Stimulated activated CD4-positive, alpha-beta T cell treated with anti-CD3 and anti-CD28 coated beads, Interleukin-1b, Interleukin-23, amount 100 ng/mL, for 1 hour (primary cell): ENCODE measurements at places on chromosomes 4 and X.

GRCh38 chrX:5307416-5307815 is 921.3 kb downstream of the NLGN4X start:
- DNase-seq = no peak

DNA sequence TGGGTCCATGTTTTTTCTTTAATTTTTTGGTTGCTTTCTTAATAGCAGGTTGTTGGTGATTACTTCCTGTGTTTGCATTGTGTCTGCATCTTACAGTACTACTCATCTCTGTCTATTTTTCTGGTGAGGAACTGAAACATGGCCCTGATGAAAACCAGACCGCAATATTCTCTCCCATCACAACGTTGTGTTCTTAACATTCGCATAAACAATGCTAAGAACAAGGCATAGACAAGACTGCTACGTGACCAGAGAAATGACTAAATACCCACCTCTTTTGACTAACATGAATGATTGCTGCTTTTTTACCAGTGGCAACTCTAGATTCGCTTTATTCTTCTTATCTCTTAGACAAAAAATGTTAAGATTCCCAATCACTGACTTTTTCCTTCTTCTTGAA is 179.1 kb downstream of the GC start:
- no peak for DNase-seq

DNA sequence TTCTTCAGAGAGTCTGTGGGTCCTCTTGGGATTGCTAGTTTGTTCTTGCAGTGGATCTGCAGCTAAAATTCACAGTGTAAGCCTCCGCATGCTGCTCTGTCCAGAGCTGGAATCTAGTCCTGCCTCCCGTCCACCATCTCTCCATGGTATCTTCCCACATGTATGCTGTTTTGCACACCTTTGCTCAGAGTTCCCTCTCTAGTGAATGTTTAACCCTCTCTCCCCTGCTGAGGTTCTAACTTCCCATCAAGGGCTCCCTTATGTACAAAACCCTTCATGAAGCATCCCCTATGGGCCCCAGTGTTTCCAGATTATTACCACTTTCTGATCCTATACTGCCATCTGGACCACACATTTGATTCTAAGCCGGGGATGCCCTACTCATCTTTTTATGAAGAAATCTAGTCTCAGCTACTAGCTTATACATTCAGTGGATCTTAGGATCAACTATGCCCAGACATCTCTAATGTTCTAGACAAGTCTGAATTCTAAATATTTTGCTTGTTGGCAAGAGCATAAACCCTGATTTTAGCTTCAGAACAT is 157.3 kb downstream of the CPEB2 start:
- DNase-seq = no peak

DNA sequence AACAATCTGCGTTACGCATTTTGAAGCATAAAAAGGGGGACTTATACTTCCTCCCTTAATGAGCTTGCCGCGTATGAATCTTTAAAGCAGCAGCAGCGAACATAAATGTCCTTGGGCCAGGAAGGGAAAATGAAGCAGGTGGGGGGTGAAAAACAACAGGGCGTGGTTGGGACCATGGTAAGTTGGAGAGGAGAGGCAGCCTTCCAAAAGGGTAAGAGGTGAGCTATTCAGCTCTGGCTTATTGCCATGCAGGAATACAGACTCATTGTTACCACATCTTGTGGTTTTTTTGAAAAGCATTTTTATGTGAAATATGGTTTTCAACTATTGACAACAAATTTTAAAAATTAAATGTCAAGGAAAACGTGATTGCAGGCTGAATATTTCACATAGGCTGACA is 710.7 kb upstream of the FAM241A start:
- DNase-seq = no peak

GRCh38 chr4:141786946-141787345 is 150.6 kb downstream of the IL15 start:
- DNase-seq = no peak

DNA sequence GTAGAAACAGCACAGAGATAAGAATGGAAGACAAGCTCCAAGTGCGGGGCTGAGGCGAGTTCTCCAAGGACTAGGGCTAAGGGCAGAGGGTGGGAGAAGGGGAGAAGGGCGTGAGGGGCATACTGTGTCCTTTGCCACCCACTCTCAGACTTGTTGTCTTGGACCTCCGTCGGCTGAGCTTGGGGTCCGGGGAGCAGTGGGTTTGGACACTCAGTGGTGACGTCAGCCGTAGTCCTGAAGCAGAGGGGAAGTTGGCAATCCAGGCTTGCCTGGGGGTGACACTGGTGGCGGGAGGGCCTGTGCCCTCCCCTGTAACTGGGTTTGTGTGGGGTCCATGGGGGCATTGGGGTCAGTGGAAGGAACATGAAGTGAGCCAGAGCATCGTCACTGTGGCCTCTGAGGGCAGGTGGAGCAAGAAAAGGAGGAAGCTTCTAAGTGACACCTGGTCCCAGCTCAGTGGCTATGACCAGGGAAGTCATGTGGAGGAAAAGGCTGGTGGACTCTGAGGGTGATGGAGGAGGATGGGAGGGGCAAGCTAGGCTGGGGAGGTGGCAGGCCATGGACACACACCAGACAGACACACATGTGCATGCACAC is 17.6 kb downstream of the CD99 start:
- DNase-seq = no peak

- no peak for DNase-seq
Observed at GRCh38 chr4:25012655-25013054, 18.1 kb downstream of the LGI2 start.

GRCh38 chr4:108398316-108398715 is 222.1 kb upstream of the RPL34 start:
- DNase-seq = no peak

DNA sequence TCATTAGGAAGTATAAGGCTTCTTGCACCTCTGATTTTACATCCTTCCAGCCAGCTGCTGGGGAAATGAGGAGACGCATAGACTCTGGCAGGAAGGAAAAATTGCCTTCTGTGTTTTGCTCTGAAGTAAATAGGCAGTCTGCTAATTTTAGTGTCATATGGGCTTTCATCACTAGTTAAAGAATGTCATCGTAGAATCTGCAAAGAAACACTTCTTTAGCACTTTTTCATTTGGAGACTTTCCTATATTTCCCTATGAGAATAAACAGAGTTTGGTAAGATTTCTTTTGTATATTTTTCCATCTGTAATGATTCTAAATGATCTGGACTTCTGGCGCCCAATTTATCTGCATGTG is 3.3 kb downstream of the ADGRL3 start:
- no peak for DNase-seq

DNA sequence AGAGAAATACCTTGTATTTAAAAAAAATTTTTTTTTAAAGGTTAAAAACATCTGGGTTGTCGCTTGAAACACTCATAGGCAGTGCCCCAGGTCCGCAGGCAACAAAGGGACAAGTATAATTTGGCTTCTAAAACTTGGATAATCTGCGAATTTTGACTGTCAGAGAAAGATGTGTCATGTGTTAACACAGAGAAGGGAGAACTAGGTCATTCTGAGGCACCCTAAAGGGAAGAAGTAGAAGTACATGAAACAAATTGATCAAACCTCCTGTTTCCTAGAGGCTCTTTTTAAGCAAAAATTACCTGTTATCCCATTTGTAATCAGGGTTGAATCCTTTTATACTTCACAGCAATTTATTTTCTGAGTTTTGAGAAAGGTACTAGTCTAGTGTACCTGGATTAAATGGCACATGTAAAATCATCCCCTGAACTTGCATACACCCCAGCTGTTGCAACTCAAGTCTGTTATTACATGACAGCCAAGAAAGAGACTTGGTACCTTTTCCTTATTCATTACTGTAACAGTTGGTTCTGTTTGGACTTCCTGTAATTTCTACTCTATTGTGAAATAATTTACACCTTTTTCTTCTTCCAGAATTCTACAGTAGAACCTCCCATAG is 1.7 kb downstream of the SRD5A3 start:
- DNase-seq = no peak

GRCh38 chr4:158147151-158147550 is 25.7 kb downstream of the GASK1B start:
- DNase-seq = no peak

DNA sequence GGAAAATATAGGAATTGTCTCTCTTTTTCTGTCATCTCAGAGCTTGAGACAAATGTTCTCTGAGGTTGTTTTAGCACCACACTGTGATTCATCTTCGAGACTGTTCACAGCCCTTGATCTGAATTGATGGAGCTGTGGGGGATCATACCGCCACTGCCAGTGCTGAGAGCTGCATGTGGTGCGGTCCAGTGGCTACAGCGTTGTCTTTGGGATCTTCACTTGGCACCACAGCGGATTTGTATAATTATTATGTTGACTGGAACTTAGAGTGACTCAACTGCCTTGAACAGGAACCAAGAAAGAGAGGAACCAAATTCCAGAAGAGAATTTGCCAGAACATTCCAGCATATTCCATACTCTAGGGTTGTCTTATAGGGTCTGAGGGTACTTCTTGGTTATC is 29.1 kb downstream of the TBL1X start:
- no peak for DNase-seq

DNA sequence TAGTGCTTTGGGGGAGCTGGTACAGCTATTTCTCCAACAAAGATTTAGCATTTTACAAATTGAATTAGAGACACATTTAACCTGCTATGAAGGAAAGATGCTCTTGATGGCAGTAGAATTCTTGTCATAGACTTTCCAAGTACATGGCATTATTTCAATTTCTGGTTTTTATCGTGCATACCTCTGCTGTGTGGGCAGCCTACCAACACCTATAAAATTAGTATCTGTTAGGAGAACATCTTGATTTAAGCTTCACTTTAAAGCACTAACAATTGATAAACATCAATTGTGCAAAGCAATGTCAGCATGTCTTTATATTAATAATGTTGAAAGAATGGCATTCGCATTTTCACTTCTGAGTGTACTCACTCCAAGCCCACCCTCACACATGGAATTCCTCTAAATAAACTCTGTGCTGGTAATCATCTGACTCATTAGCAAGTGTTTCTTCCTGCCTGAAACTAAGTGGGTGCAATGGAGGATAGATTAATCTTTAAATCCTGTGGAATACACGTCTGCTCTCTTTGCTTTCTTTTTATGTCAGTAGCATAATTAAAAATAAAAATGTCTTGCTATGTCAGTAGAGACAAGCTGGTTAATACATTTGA is 279.8 kb upstream of the MAGEB18 start:
- DNase-seq = no peak

- DNase-seq = no peak
Observed at GRCh38 chr4:38601244-38601915, 62.6 kb upstream of the KLF3 start.

GRCh38 chr4:37803348-37803973 is 23.0 kb upstream of the PGM2 start:
- DNase-seq = no peak

DNA sequence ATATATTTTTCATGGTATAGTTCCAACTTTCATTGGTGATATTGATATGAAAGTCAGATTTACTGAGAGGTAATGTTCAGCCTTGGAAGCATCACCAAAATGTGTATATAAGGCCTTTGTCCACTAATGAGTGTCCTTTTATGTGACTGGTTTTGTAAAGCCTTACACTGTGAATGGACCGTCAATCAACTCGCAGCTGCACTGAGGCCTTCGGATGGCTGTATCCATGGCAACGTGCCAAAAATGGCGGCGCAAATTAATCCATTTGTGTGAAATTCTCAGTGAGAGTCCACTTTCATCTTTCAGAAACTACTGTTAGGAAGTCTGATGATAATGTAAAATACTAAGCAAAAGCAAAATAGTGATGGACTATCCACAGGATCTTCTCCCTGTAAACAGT is 131.7 kb downstream of the SPCS3 start:
- no peak for DNase-seq

DNA sequence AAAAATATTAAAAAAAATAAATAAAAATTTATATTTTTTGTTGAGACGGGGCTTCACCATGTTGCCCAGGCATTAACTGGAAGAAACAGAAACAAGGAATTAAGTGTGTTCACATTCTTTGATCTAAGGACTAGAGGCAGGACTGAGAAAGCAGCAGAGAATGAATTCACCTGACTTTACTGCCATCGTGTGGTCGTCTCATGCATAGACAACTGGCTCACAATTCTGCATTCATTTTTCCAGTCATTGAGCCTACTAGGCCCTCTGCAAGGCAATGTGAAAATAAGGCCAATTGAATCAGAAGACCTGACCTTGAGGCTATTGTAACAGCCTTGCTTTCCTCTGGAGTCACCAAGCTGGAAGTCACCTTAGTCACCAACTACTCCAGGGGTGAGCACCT is 37.4 kb downstream of the LHFPL1 start:
- no peak for DNase-seq

DNA sequence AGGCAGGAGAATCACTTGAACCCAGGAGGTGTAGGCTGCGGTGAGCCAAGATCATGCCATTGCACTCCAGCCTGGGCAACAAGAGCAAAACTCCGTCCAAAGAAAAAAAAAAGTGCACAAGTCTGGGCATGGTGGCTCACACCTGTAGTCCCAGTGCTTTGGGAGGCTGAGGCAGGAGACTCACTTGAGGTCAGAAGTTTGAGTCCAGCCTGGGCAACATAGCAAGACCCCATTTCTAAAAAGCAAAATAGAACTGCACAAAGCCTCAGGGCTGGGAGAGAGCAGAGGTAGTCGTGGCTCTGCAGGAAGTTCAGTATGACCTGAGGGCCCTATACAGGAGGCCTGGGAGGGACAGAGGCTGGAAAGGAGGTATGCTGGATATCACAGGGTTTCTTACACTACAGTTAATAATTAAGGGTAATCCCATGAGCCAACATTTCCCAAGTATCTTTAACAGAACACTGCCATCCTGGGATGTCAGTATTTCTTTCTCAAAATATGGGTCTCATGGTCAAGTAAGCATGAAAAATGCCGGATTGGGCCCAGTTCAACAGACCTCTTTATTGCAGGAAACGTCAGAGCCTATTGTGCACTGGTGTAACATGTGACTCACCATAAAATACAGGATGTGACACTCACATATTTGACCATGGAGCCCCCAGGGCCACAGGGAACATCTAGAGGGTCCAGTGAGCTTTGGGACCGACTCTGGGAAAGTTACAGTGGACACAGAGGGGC is 37.8 kb downstream of the ACSL1 start:
- no peak for DNase-seq

GRCh38 chr4:80507507-80507906 is 172.0 kb downstream of the CFAP299 start:
- no peak for DNase-seq

DNA sequence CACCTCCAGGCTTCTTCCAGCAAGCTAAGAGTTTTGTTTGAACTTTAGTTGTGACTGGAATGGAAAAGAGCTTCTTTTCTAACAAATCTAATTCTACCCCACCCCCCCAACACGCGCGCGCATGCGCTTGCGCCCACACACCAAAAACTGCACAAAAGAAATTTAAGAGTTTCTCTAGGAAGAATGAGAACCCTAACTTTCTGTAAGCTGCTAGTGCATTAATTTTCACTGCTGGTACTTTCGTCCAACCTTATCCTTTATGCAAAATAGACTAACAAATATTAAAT is 9.0 kb upstream of the INTU start:
- no peak for DNase-seq

DNA sequence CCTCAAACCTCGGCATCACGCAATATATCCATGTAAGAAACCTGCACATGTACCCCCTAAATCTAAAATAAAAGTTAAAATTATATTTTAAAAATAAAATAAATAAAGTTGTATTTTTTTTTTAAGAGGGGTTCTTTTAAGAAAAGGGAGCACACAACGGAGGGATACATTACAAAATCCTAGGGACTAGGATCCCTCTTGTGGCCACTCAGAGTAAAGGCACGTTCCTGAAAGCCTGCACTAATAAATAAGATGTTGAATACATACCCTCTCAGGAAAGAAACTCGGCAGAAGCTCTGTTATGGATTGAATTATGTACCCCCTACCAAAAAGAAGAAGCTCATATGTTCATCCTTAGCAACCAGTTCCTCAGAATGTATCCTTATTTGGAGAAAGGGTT is 50.9 kb upstream of the PRDX4 start:
- no peak for DNase-seq

GRCh38 chrX:123219916-123220315 is 35.8 kb downstream of the GRIA3 start:
- DNase-seq = no peak
